Stimulated activated CD4-positive, alpha-beta T cell treated with anti-CD3 and anti-CD28 coated beads, Interleukin-1b, Interleukin-23, amount 100 ng/mL, for 4 hours (primary cell): ENCODE measurements at places on chromosomes 5 and 9.

DNA sequence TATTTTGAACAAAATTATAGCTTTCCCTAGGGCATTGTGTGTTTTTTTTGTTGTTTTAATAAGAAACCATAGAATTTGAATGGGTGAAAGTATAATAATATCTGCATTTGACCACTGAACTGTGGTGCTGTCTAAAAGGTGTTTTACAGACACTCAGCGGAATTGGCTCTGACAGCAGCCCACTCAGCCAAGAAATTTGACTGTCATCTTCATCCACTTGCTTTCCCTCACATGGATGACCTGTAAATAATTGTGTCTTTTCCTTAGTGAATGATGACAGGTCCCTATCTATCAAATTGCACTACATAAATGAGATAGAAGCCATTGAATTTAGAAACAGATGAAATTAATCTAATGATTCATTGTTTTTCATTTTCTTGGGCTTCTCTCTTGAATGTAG, 150.0 kb downstream of the PAM start:
- DNase-seq: no peak

- DNase-seq: no peak
Observed at GRCh38 chr9:98995971-98996504, 52.3 kb downstream of the COL15A1 start.

DNA sequence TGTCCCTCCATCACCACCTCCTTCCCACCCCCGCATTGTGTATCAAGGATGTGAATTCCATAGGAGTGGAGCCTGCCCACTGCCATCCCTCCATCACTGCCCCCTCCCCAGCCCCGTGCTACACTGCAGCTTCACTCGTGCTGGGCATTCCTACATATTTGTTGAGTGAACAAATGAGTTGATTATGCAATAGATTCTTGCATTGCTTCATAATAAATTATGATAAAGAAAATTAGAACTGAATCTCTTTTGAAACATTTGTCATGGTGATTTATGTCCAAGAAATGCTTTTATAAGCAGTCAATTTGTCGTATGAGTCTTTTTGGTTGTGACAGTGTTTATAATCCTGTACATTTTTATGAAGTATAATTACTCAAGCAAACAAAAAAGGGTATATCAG, 83.2 kb downstream of the IRX1 start:
- DNase-seq: no peak

- no peak for DNase-seq
Observed at GRCh38 chr5:60509519-60509918, 190.4 kb downstream of the DEPDC1B start.

DNA sequence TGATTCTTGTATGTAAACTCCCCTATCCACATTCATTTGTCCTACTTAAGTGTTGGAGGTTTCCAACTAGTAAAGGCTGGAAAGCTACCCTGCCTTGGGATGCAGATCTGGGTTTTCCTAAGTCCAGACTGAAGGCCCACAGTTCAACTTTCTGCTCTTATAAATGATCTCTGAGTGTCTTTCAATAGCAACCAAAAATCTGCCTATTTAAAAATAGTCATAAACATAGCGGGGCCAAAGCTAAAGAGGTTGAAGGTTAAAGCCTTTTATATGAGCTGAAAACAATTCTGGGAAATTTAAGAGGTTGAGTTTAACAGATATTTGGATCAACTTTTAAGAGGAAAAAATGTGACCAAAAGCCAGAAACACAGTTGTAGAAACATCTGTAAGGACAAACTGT, 87.2 kb downstream of the NTRK2 start:
- no peak for DNase-seq

DNA sequence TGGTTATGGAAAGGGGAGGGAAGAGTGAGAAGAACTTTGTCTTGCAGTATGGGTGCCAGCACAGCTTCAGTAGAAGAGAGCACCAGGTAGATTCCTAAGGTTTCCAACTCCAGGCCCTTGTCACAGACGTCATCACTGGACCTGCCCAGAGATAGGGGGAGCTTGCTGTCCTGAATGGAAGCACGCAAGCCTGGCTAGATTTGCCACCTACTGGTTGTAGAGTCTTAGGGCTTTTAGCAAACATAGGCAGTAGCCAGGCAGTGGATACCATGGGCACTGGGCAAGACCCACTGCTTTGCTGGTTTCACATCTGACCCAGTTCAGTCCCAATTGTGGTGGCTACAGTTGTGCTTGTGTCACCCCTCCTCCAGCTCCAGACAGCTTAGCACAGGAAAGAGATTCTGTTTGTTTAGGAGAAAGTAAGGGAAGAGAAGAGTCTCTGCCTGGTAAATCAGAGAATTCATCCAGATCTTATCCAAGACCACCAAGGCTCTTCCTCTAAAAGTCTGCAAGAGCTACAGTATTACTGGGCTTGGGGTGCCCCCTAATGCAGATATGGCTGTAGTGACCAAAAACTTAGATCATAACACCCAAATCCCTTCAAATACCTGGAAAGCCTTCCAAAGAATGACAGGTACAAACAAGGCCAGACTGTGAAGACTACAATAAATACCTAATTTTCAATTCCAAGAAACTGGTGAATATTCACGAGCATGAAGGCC, 158.9 kb downstream of the HINT1 start:
- DNase-seq: no peak

GRCh38 chr9:93255494-93255867, 71.5 kb downstream of the WNK2 start:
- DNase-seq: no peak

DNA sequence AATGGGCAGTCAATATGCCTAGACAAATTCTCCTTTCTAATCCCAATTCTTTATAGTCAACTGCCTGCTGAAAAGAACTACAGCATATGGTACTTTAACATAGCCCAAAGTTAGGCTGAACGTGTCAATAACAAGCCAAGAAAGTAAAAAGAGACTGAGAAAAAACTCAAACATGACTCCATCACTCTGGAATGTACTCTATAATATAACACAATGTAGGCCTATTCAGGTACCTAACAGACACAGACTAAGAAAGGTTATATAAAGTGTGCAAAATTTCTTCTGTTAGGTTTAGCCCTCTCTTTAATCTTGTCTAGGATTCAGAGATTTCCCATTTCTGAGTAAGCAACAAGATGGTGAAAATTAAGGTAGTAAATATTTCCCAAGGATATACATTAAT, 209.7 kb upstream of the PRR16 start:
- no peak for DNase-seq

DNA sequence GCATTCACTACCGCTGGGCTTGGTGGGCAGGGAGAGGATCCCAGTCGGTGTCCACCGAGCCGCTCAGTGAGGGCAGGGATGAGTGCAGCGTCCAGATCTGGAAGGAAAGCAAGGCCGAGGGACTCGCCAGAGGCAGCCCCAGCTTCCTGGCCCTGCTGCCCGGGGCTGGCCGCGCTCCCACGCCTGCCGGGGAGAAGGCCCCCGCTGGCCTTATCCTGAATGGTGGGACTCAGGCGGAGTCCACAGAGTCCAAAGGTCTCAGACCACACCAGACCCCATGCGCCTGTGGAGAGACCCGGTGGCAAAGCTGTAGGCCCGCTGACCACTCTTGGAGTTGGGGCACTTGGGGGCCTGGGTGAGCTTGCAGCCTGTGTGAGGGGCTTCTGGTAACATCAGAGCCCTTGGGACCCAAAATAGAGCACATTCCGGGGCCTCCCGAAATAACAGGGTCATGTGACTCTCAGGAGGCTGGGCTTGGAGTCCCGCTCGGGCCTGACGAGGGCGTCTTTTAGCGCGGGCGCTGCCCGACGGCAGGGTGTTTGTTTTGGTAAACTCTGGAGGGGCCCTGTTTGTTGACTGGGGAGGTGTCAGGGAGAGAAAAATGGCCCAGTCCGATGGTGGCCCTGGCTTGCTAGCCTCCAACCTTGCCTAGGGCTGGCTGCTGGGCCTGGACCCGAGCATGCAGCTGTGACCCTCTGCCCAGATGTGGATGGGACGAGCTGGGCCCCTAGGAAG, 2.8 kb downstream of the RXRA start:
- no peak for DNase-seq
